CD4-positive, alpha-beta T cell (primary cell): ENCODE measurements at places on chromosomes 1 and 21.

DNA sequence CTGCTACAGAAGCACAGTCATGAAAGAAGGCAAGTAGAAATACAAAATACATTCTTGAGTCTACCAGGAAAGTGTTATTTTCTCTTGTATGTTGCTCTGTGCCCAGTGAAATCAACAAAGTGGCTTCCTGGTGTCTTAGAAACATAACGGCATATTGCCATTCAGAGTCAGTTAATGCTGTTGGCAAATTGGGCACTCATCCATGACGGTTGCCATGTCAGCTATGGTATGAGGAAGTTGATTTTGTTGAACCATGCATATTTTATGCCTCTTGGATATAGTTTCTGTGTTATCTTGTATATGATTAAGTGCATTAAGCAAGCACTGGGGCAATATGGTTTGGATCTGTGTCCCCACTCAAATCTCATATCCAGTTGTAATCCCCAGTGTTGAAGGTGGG, 153.1 kb upstream of the CXADR start:
- DNase-seq, result no peak

- DNase-seq, result no peak
Observed at GRCh38 chr1:229161740-229162139, 109.2 kb upstream of the RAB4A start.

- no peak for DNase-seq
Observed at GRCh38 chr1:94119306-94119705, 1.6 kb downstream of the ABCA4 start.

GRCh38 chr1:30726236-30726635, 2.9 kb upstream of the MATN1 start:
- DNase-seq, result no peak
